ENCODE measurements at places on chromosomes 1 and 21.

DNA sequence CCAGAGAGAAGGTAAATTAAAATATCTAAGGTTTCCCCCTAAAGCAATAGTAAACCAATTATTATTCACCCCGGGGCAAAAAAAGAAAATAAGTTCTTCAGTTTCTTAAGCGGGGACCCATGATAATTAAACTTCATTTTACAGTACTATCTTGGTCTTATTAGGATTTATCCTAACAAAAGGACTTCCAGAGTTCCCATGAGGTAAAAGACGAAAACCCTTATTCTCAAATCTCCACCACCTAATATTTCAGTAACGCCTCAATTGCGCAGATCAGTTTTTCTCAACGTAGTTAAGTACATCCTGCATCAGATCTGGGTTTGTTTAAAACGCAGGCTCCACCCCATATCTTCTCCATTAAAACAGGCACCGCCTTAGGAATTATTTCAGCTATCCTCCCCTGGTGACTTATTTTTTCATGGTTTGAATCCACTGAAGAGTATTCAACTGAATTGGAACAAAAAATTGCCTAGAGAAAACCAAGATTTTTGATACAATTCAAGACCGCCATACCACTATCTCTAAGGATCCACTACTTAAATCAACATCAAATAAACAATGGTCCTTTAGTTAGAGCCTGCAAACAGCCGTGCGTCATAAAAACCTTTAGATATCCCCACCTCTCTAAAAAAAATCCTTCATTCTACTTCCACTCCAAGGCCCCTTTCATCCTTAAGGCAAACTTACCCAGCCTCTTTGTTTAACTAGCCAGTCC lies 1.7 kb downstream of the MCL1 start:
- DNase-seq, result no peak

GRCh38 chr21:38729754-38730379 lies 75.9 kb upstream of the ETS2 start:
- no peak for DNase-seq

DNA sequence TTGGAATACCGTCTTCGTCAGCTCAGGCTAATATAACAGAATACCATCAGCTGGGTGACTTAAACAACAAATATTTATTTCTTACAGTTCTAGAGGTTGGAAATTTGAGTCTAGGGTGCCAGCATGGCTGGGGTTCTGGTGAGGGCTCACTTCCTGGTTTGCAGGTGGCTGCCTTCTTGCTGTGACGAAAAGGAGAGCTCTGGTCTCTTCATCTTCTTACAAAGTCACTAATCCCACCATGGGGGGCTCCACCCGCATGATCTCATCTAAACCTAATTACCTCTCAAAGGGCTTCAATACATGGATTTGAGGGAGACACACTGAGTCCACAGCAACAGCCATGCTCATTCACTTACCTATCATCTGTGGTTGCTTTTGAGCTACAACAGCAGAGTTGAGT lies 78.3 kb downstream of the PSMG1 start:
- no peak for DNase-seq

- no peak for DNase-seq
Measured at GRCh38 chr1:108314815-108315214, 70.9 kb upstream of the NBPF4 start.

DNA sequence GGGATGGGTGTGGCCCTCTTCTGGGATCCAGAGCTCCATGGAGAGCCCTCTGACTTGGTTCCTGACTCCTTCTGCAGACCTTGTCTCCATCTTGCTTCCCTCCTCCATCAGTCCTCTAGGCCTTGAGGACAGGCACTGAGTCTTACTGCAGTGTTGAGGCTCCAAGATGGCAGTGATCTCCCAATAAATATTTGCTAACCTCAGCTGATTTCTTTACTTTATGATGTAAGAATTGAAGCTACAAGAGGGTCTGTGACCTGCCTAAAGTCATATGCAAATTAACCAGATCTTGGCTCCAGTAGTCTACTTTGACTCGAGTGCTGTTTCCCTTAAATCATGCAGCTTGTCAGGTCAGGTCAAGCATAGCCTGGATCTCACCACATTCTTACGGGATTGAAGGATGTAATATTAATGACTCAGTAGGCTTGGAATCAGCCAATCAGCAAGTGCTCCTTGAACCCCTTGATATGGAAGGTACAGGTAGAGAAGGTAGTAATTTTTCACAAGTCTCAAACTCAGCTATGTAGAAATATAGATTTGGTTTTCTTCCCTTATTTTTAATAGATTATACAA lies 93.0 kb downstream of the CLIC6 start:
- DNase-seq, result no peak

Data from NCI-H1092 (cell line).